NCI-H2107 (cell line): ENCODE measurements at places on chromosomes 6 and 20.

GRCh38 chr20:48166082-48166835 lies 381.0 kb upstream of the SULF2 start:
- no peak for DNase-seq

DNA sequence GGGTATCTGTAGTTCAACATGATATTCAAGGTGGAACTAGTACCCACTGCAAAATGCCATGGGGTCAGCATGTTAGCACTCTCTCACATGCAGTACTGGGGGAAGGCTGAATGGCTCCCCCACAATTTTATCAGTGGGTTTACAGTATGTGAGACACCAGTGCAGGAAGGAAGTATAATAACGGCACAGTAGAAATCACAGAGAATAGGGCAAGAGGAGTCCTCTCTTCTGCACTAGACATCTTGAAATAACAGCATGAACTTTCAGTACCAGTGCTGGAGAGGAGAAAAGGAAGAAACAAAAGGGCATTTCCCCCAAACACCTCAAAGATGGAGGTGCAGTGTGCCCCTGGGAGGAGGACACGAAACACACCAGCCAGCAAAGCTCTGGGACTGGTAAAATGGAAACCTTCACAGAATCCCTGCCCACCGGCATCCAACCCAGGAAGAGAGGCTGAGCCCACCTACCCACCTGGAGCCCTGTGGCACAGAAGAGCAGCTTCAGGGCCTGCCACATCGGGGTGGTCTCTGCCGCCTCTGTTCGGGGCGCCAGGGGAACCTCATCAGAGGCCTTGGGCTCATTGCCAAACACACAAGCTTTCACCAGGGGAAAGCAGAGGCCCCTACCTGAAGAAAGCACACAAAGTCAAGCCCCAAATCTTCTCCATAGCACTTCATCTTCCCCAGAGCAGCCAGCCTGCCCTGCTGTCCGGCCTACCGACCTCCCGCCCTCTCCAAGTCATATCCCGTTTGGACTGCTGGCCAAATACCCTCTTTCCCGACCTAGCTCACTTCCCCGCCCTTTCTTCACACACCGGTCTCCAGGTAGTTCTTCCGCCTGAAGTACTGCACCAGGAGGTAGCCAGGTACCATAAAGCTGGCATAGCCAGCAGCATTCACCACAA lies 1.2 kb downstream of the SLC35B2 start:
- DNase-seq: no peak

GRCh38 chr6:45737331-45738056 lies 278.2 kb downstream of the CLIC5 start:
- no peak for DNase-seq

GRCh38 chr6:128870746-128871145 lies 12.2 kb upstream of the LAMA2 start:
- no peak for DNase-seq

DNA sequence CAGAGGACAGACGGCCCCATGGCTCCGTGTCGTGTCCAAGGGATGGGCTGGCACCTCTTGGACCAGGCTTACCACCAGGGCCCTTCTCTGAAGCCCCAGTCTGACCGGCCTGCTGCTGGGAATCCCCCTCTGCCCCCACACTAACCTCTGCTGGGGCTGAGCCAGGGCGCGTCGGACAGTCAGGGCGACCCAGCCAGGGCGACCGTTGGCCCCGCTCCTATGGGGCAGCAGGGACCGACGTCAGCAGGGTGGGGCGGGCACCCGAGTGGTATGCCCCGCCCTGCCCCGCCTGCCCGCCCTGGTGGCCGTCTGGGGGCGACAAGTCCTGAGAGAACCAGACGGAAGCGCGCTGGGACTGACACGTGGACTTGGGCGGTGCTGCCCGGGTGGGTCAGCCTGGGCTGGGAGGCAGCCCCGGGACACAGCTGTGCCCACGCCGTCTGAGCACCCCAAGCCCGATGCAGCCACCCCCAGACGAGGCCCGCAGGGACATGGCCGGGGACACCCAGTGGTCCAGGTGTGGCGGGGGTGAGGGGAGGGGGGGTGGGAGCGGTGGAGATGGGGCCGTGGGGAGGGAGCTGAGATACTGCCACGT lies at the start of gene SLC17A9:
Gene SLC17A9 (plus strand): TSS at position 337 of the 595 bp plus-strand sequence. CDS start 122 bp downstream, at position 459.
- no peak for DNase-seq

GRCh38 chr6:93293872-93294271 lies 125.5 kb downstream of the EPHA7 start:
- no peak for DNase-seq

- DNase-seq: no peak
Measured at GRCh38 chr20:62409931-62410745, 3.1 kb upstream of the CABLES2 start.

GRCh38 chr6:148700741-148701311 lies 46.0 kb upstream of the UST start:
- no peak for DNase-seq

GRCh38 chr20:61073376-61073775 lies 178.7 kb upstream of the CDH4 start:
- no peak for DNase-seq

DNA sequence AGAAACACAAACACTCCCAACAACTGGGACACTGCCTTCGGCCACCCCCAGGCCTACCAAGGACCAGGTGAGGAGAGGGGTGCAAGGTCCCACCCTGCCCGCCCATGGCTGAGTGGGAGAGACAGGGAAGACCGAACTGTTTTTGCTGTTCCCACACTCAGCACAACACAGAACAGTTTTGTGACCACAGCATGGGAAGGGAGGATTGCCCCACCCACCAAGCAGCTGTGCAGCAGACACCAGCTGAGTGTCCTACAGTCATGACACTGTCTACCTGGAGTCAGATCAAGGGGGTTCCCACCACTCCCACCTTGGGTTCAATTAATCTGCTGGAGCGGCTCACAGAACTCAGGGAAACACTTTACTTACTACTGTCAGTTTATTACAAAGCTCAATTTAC lies 73.9 kb downstream of the SNX9 start:
- DNase-seq: no peak

DNA sequence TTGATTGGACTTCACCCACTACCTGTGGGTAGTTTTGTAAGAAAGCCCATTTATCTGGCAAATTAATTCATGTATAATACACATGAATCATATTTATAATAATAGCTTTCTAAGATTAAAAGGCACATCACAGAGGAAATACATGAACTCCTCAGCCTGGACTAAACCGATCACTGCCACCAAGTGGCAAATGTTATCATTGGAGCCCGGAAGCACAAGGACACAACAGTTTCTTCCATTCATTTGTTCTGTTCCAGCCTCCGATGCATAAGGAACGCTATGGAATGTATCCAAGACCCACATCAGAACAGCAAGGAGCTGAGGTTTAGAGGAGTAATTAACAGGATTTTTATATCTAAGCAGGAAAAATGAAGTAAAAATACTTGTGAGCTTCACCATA lies 13.9 kb upstream of the IPCEF1 start:
- no peak for DNase-seq
